ENCODE measurements at places on chromosomes 12 and 14.
A peak's percentile ranks its signal among the peaks of the same experiment; 100 is the strongest.

DNA sequence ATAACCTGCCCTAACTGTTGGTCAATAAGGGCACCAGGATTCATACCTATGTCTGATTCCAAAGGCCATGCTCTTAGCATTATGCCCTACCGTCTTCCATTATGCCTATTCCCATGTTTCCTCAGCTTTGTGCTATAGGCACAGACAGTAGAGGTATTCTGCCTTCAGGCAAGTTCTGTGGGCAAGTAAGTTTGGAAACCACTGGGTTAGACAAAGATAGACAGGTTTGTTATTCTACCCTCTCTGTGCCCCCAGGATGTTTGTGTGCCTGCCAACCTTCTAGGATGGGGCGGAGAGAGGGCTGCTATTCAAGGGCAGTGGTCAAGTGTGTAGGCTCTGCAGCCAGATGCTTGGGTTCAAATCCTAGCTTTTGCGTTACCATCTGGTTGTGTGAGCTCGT lies 4.6 kb downstream of the RAPGEF3 start:
- DNase-seq: no peak

- DNase-seq: peak; percentile 49
These were observed 136.4 kb upstream of the LGR5 start for GRCh38 chr12:71303199-71303598.

DNA sequence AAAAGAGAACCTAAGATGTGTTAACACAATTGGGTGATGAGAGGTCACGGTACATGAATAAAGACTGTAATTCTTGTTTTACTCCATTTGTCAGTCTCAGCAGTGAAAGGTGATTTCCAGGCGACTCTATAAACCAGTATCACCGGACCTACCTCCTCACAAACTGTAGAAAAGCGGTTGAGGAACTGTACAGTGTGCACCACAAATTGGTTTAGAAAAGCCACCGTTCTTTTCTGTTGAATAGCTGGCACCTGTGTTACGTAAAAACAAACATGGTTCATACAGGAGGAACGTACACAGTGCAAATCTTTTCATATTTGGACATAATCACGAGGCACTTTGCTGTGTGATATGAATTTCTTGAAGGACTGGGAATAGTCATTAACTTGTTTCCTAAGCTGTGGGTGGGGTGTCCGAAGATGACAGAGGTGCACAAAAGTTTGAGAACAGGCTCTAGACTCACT lies 663 bp downstream of the WASHC3 start:
- DNase-seq: peak; percentile 48

- DNase-seq: no peak
These were observed 70.2 kb upstream of the SLC38A2 start for GRCh38 chr12:46442738-46443137.

DNA sequence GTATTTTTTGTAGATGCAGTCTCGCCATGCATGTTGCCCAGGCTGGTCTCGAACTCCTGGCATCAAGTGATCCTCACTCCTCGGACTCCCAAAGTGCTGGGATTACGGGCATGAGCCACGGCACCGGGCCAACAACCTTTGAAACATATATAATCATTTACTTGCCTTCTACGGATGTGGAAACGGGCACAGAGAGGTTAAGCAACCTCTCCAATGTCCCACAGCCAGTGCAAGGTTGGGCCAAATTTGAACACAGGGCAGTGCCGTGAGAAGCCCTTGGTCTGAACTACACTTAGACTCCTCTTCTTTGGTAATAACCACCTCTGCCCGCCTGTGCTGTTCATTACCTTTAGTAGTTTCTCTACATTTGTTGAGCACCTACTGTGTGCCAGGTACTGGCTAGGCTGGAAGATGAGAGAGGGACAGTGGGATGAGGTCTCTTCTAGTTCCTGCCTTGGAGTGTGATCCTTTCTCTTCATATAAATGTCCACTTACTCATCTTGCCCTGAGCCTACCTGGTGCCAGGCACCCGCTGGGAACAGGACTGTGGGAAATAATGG lies 2.2 kb downstream of the DDX54 start:
- DNase-seq: no peak

DNA sequence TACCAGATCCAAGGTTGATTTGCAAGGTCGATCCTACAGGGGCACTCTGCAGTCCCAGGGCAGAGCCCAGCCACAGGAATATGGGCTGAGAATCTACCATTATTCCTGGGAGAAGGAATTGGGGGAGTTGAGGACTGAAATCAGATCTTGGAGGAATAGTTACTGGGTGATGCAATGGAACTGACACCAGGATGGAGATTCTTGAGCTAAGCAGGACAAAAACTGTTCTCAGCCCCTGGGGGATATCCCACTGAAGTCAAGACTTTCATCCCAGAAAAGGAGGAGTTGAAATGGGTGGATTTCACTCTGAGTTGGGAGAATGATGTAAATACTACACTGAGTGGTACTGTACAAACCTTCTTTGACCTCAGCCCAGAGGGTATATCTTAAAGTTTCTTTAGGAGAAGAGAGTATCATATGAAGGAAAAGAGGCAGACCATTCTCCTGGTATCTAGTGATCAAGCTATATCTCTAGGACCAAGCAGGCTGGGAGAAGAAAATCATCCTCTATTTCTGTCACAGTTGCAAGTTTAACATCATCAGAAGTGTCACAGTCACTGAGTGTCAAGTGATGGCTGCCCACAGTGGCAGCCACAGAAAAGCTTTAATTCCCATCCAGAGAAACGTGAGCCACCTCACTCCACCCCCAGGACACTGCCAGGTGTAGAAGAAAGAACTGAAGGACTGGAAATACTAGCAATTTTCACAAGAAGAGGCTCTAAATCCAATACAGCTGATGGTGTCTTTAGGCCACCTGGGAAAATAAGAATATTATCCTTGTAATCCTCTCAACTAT lies 181.9 kb downstream of the NUAK1 start:
- DNase-seq: no peak

DNA sequence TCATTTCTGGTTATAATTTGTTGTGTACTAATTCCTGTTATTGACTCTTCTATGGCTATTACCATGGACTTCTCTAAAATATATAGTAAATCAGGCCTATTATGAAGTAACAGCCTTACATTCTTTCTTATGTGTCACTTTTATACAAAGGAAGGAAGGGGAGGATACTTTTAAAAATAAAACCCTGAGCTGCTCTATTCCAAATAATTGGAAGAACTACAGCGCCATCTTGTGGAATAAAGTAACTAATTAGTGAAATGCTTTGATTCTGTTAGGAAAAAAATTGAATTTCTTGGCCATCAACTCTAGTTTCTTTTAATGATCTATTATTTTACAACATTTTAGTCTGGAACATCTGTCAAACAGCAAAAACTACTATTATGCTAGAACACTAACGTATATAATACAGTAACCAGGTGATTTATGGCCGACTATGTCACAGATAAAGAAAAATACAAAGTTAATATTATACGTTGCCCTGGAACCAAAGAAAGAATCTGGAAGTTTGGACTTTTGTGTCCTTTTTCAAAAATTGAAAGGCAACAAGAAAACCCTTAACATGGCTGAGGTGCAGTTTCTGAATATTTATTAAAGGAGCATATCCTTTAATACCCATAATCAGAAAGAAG lies 55.0 kb upstream of the NELL2 start:
- DNase-seq: peak; percentile 80

GRCh38 chr14:67482231-67483164 lies 6.0 kb downstream of the TMEM229B start:
- DNase-seq: no peak

DNA sequence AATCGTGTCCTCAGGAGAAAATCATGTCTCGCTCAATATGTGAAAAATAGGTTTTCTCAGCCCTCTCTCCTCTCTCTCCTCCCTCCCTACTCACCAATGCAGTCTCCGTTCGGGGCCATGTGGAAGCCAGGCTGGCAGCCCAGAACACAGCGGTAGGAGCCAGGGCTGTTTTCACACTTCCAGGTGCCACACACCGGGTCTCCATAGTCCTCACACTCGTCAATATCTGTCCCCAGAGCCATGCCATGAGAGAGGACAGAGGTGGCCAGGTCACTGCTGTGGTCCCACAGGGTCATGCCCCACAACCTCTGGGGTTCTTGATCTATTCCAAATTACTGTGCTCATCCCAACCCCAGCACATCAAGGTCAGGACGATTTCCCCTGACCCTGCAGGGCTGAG lies 13.5 kb downstream of the ISCA2 start:
- DNase-seq: no peak

- DNase-seq: peak; percentile 23
These were observed 403 bp downstream of the ATN1 start for GRCh38 chr12:6928022-6928702.

DNA sequence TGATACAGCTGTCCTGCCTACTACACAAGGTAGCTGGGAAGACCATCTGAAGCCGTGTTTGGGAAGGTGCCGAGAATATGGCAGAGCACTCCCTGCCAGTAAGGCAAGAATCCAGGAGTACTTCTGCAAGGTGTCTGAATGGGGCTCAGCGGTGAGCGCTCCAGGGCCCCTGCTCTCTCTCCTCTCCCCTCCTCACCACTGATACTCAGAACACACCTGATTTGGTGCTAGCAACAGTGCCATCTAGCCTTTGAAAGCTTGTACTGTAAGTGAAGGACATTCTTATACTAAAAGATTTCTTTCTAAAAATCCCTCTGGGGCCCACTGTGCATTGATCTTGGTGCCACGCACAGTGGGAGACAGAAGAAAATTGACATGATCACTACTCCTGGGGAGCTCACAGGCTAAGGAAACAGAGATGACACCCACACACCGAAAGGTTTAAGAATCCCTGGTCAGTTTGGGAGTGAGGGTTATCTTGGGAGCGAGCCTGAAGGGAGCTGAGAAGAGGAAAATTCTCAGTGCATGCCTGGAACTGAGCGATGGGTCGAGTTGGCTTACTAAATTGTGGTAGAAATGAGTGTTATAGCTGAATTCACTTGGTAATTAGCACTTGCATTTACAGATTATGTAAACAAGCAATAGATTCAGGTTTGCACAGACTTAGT lies 216.9 kb downstream of the NTF3 start:
- DNase-seq: peak; percentile 38

GRCh38 chr12:80100591-80100990 lies 1.3 kb downstream of the OTOGL start:
- DNase-seq: no peak

- no peak for DNase-seq
These were observed 69.7 kb downstream of the TTC9 start for GRCh38 chr14:70711451-70711850.

DNA sequence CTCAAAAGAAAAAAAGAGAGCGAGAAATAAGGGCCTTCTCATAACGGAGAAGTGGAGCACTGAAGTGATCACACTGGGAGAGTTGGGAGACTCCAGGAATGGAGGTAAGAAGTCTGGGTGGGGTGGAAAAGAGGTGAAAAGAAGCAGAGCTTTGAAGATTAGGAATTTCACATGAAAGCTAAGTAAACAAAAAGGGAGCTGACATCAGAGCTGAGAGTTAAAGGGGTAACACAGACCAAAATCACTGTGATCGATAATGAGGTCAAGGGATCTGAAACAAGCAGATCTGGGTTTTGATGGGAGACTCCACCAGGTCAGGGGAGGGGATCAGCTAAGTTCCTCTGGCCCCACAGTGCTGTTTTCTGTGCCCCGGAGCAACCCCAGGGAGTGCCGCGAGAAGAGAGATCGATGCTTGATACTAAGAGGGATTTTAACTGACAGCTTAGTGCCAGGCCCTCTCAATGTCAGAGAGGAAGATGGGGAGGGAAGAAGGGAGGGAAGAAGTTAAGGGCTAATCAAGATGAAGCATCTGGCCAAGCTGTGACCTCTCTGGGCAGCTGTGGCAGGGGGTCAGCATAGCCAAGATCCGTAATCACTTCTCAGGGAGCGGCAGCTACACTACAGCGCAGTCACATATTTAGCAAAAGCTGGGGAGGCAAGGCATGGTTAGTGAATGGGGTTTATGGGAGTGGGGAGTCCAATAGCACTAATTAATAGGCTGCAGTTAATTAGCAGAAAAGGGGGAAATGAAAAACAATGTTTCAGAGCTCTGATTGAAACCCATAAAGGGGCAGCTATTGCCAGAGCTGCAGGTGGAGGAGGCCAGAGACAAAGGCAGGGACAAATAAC lies 8.0 kb downstream of the AQP6 start:
- peak; percentile 57 for DNase-seq

DNA sequence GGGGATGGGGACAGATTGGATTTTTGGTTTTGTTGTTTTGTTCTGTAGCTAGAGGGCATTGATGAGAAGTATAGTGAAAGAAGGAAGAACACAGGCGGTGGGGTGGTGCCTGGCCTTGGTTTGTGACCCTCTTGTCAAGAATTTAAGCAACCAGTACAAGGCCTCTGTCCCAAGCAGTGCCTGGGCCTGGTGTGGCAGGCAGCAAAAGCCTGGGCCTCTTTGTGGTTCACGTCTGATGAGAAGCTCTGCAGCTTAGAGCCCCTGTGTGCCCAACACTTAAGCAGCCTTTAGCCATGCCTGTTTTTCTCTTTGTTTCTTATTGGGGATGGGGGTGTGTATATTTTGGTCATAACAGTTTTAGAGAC lies 98.0 kb downstream of the PPP2R5C start:
- DNase-seq: no peak

DNA sequence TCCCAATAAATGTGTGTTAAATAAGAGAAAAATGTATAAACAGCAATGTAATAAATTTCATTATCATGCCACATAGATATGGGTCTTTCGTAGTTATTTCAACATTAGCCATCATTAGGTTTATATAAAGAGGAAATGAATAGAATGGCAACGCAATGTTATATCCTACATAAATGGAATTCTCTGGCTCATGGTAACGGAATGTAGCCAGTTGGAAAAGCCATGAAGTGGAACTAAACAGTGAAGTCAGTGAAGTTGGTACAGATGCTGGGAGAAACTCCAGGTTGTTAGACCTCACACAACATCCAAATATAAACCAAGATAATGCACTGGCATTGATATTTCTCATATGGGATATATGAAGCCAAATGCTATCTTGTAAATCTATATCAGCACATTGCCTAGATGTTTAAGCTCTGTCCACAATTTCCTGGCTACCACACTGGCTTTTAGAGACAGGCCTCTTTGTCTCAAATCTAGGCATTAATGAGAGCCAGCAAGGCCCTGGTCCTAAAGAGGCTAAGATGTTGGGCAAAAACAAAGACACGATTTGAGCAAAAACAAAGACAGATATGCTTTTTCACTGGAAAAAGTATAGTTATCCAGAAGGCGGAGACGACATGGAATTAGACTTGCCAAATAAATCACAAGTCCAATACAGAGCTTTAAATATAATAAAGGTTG lies 861.0 kb downstream of the RPS29 start:
- no peak for DNase-seq

DNA sequence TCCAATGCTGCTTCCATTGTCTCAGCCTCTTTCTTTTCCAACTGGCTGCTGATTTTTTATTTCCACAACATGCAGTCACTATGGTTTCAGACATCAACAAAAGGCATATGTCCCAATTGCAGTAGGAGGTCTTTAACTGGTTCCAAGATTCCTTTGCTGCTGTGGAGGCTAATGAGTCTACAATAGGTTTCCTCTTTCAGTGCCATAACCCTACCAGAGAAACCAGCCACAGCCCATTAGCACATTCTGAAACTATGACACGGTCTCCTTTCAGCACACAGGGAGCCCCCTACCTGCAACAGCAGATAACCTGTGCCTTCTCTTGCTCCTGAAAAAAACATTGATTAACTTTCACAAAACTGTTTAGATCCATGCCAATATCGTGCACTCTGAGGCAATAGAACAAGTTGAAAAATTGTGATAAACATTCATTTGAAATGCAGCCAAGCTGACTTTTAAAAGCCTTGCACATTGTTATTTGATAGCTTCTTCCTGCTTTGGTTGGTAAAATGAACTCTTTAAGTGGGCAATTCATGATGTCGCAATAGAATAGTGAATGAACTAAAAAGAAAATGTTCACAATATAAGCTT lies 32.4 kb downstream of the PLEKHG7 start:
- peak; percentile 29 for DNase-seq

GRCh38 chr14:64932231-64932630 lies 10.3 kb downstream of the GPX2 start:
- DNase-seq: no peak

Data from OCI-M1 (cell line).